Posterior vena cava (tissue), 2 donors: ENCODE measurements at places on chromosomes 2 and 18. TPM values are rescaled to one million over a fixed set of nuclear protein-coding genes. Genes with fewer than 3 reads are reported as not detected.

DNA sequence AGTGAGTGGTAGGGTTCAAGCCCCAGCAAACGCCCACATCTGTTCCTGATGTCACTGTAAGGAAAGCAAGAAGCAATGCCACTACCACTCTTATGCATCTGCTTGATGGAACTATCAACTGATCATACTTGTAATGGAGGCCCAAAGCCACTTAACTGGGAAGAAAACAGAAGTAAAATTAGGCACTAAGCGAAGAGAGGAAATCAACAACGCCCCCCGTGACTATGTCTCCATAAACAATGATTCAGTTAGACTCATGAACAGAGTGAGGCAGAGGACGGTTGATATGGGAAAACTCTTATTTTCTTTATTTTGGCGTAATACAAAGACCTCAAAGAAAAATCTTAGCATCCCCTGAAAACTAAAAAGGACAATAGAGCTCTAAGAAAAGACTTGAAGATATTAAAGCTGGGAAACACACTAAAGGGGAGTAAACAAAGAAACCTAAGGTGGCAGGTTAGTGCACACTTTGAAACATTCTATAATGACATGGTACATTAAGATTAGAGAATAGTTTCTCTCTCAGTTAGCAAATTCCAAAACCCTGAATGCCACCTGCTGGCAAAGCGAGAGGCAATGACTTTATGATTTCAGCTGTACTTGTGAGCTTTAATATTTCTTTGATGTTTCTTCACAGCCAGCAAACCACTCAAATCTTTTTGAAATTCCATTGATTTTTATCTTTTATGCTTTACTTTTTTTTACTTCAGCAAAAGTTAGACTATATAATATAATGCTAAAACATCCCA, 86.5 kb downstream of the LRP2 start:
- DNase-seq: no peak

DNA sequence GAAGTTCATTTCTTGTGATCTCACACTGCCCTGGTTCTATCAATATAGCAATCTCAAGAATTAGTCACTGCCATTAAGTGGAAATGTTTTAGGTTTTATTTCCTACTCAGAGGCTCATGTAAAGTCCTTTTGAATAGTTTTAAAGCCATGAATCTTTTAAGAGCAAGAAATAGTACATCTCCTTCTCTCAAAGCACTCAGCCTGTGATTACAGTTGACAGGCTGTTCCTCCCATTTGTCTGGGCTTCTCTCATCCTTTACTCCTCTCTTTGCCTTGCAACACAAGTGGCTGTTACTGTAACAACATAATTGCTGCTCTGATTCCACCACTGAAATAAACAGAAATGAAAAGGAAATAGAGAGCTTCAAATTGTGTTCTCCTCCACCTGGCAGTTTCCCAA, 18.4 kb downstream of the GRP start:
- no peak for DNase-seq

DNA sequence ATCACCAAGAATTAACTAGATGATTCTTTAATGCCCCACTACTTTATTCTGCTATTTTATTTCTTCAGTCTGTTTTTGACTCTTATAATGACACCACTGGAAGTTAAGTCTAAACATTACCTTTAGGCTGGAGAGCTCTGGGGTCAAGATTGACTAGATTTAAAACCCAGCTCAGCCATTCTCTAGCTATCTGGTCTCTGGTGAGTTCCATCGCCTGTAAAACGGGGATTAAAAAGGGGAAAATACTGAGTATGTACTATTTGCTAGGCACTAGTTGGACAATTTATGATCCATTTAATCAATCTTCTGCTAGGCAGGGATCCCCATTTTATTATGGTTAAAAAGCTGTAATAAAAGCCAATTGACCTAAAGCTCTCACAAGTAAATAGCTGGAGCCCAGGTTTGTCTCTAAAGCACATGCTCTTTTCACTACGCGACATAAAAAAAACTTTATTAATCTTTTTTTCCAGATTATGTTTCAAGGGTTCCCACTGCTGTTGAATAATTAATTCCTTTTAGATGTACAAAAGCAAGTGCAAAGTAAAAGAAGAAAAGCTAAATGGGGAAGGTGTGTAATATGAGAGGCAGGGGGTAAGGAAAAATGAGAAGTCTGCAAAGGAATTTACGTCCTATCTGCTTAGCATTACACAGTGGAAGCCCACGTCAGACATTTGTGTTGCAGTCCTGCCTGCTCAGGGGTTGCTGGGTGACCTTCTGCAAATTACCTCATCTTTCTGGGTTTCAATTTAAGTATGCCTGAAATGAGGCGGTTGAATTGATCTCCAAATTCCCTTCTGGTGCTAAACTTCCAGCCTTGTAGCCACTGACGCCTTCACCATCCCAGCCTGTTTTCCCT, 918 bp upstream of the NABP1 start:
- no peak for DNase-seq

DNA sequence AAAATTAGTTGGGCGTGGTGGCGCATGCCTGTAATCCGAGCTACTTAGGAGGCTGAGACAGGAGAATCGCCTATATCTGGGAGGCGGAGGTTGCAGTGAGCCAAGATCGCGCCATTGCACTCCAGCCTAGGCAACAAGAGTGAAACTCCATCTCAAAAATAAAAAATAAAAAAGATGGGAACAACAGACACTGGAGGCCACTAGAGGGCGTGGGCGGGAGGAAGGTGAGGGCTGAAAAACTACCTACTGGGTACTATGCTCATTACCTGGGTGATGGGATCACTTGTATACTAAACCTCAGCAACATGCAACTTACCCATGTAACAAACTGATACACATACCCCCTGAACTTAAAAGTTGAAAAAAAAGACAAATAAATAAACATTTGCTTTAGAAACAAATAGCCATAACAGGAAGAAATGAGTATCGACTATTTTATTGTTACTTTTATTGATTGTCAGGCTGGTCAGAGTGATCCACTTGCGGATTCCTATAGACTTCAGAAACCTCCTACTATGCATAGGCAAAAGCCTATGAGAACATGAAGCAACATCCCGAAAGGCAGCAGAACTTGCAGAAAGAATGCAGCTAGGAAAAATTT, 61.0 kb downstream of the TMEM163 start:
- no peak for DNase-seq

The FAM124B gene
- total RNA-seq: 2.1 TPM

DNA sequence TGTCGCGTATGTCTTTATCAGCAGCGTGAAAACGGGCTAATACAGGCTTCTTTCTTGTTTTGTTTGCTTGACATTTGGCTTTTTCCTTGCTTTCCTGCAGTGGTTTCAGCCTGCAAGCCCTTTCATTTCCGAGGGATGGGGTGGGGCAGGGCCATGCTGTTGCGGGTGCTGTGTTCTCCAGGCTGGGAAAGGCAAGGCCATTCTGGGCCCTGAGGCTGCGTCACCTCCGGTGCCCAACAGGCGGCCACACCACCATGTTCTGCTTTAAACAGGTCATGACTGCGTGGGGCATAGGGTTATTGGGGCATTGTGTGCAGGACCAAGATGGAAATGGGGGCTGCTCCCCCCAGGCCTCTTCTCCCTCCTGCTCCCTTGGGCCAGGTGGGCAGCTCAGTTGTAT, 38.6 kb upstream of the PLB1 start:
- no peak for DNase-seq

GRCh38 chr2:113005030-113005509, at the start of gene IL36A:
Gene IL36A, plus strand, starts transcription at chr2:113005459. Its CDS starts 413 bp downstream, at chr2:113005872.
- no peak for DNase-seq

DNA sequence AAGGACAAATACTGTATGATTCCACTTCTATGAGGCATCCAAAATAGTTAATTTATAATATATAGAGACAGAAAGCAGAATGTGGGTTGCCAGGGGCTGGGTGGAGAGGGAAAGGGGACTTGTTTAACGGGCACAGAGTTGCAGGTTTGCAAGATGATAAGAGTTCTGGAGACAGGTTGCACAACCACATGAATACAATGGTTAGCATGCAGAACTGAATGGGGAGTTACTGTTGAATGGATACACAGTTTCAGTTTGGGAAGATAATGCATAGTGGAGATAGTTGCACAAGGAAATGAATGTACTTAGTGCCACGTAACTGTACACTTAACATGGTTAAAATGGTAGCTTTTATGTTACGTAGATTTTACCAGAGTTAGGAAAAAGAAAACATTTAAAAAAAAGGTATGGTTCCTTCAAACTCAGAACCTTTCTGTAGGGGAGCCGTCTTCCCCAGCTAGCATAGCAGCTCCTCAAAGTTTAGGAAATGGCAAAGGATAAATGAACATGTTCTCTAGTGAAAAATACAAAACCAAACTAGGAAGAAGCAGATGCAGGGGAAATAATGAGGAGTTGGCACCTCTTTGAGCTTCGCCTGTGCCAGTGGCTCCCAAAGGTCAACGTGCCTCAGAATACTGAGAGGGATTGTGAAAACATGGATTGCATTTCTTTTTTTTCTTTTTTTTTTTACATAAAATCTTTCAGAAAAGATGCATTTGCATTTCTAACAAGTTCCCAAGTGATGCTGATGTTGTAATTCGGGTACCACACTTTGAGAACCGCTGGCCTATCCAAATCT, 95.2 kb downstream of the ZCCHC2 start:
- no peak for DNase-seq

- no peak for DNase-seq
Observed at GRCh38 chr2:196226058-196226706, 54.8 kb upstream of the STK17B start.

DNA sequence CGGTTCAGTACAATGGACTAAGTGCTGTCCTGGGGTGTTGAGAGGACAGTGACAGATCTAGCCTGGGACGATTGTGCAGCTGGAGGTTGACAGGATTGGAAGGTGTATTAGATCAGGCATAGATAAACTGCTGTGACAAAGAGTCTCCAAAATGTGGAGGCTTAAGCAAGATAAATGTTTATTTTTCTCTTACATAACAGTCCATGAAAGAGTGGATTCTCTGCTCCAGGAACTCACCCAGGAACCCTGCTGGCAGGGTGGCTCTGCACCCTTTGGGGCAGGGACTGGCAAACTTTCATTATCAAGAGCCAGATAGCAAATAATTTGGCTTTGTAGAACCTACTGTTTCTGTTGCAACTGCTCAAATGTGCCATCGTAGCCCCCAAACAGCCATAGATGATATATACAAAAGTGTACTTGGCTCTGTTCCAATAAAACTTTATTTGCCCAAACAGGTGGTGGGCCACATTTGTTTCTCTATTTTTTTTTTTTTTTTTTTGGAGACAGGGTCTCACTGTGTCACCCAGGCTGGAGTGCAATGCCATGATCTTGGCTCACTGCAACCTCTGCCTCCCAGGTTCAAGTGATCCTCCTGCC, 9.7 kb downstream of the HRH4 start:
- no peak for DNase-seq

GRCh38 chr2:7599462-7600258, 682.4 kb downstream of the RNF144A start:
- no peak for DNase-seq

GRCh38 chr2:203330434-203330833, 2.2 kb downstream of the ABI2 start:
- no peak for DNase-seq

GRCh38 chr2:123961576-123961975, 63.5 kb upstream of the CNTNAP5 start:
- no peak for DNase-seq

DNA sequence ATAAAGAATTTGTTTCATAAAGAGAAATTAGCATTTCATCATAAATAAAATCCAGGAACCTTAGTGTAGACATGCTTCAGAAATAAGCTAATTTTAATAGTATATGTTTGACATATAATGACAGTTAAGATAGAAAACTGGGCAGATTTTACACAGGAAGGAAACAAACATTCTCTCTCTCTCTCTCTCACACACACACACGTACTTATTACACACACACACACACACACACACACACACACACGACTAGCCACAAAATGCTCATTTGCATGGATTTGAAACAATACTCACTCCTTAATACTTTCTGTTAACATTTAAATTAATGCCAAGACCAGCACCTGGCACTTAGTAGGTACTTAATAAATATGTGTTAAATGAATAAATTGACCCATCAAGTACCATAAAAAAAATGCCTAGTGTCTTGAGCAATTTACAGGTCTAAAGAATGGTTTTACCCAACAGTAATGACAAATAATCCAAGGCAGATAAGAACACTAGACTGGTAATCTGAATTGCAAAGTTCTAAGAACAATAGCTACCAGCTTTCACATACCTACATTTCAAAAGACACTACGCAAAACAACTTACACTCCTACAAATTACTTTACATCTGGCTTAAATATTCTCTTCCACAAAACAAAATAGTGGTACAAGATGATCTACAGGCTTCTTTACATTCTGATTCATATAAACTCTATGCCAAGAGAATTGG, 2.9 kb upstream of the GALNT3 start:
- DNase-seq: no peak

- no peak for DNase-seq
Observed at GRCh38 chr2:30441023-30441422, 6.0 kb upstream of the LCLAT1 start.

- no peak for DNase-seq
Observed at GRCh38 chr2:39723497-39723896, 55.6 kb downstream of the THUMPD2 start.

DNA sequence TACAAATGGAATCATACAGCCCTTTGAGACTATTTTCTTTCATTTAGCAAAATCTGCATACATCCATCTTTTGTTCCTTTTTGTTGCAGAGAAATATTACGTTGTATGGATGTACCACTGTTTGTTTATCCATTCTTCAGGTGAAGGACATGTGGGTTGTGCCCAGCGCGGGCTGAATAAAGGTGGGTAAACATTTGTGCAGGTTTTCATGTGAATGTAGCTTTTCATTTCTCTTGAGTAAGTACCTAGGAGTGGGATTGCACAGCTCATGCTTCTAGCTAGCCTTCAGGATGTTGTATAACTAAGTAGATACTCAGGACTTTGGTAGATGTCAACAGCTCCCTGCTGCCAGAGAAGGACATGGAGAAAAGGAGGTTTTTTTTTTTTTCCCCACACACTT, 50.6 kb upstream of the SPRED2 start:
- no peak for DNase-seq

DNA sequence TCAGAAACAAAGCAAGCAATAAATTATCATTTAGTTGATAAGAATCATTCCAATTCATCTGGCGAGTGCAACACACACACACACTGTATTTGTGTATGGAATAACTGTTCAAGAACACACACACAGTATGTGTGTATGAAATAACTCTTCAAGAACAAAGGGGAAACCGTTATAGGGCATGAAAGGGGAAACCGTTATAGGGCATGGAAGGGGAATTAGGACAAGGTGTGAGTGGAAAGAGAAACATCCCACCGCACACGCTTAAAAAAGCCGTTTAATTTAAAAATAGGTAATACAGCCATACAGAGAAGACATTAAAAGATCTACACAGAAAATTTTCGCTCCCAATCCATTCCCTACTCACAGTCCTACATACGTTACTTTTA, 607 bp upstream of the TSN start:
- DNase-seq: no peak

The L3MBTL4 gene
- 10.5 TPM for total RNA-seq

The SNX17 gene
- total RNA-seq: 76.4 TPM

- DNase-seq: peak; percentile 54
Observed at GRCh38 chr2:20560891-20561636, 89.8 kb downstream of the HS1BP3 start.

GRCh38 chr2:232273903-232274643, 104.5 kb upstream of the ALPP start:
- DNase-seq: no peak

The SH3RF3 gene
- 14.1 TPM for total RNA-seq

The SH2D6 gene
- not detected for total RNA-seq
